ENCODE measurements at places on chromosomes 13 and 19.

GRCh38 chr13:36819739-36820090, 693 bp downstream of the RFXAP start:
- peak; percentile 1 for DNase-seq

DNA sequence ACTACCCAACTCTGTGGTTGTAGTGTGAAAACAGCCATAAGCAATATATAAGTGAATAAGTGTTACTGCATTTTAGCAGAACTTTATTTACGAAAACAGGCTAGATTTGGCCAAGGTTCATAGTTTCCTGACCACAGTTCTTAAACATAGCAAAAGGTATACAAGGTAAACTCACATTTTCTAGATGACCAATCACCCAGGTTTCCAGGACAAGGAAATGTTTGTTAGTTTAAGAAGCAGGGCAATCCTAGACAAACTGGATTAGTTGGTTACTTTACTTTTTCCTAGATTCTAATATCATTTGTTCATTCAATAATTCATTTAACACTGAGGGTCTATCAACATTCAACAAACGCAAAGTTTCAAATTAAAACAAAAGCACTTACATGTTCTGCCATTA, 201.7 kb downstream of the SPRY2 start:
- no peak for DNase-seq

GRCh38 chr19:46357846-46358583, 11.1 kb downstream of the PPP5C start:
- DNase-seq: no peak

DNA sequence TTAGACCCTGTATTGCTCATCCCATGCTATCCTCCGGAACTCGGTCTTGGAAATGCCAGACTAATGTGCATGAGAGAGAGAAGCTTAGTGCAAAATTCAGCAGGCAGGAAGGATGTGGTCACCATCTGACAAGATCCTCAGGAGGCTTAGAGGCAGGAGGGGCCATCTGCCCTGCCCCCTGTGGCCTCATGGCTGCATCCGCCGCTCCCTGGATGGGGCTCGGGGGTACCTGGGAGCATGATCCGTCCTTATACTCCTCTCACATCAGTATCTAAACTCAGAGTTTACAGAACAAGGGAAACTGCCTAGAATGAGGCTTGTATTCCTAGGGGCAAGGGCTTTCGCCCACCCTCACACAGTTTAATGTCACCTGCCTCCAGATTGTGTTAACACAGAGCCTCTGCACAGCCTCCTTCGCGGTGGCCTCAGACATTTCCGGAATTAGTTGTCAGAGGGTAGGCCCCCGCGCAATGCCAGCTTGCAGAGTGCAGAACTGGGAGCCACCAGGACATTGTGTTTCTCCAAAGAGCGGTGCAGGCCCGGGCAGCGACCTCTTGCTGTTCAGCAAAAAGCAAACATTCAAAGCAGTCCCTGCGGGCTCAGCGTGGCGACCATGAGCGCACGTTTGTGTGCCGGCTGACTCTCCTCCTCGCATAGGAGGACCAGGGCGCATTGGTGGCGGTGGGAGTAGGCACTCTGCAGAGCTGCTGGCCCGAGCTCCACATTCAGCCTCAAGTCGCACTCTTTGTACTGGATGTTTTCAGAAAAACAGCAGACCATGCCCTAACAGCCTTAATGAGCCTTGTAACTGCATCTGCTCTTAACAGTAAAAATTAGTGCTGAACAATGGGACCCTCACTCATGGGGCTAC, 39.1 kb downstream of the GPR12 start:
- DNase-seq: peak; percentile 10

DNA sequence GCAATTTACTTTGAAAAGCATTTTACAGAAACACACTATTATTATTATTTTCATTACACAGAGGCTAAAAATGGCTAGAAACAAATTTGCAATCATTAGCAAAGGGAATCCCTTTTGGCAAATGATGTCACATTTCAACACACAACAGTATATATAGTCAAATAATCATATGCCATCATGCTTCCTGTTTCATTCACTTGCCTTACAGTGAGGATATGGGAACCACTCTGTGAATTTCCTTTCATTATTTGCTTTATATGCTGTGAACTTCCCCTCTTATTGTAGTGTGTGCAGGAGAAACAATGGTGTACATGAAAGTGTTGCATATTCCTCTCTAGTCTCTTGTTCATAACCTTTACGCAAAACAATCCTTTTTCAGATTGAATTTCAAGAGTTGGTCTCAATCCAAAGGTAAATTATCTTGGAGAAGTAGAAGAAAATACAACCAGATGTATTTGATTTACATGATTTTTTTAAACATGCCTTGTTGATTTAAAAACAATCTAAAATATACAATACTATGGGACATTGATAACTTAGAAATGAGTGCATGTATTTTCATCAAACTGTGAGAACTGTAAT, 657.3 kb downstream of the EFNB2 start:
- no peak for DNase-seq

GRCh38 chr13:110551284-110551683, 10.2 kb downstream of the RAB20 start:
- no peak for DNase-seq

DNA sequence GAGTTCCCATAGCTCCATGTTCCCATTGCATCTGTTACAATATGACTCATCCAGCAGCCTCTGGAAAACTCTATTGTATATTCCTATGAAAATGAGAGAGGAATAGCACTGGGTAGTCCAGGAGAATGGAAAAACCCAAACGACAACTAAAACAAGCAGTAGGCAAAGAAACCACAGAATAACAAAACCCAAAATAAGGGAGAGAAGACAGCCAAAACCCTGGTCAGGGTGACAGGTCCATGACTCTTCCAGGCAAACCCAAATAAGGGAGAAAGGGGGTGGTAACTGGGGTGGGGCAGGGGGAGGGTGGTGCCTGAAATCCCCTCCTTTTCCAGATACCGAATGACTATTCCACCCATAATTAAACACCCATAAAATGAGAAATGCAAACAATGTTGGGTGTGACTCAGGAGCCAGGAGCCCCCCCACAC, 4.0 kb upstream of the ZNF8 start:
- DNase-seq: no peak

DNA sequence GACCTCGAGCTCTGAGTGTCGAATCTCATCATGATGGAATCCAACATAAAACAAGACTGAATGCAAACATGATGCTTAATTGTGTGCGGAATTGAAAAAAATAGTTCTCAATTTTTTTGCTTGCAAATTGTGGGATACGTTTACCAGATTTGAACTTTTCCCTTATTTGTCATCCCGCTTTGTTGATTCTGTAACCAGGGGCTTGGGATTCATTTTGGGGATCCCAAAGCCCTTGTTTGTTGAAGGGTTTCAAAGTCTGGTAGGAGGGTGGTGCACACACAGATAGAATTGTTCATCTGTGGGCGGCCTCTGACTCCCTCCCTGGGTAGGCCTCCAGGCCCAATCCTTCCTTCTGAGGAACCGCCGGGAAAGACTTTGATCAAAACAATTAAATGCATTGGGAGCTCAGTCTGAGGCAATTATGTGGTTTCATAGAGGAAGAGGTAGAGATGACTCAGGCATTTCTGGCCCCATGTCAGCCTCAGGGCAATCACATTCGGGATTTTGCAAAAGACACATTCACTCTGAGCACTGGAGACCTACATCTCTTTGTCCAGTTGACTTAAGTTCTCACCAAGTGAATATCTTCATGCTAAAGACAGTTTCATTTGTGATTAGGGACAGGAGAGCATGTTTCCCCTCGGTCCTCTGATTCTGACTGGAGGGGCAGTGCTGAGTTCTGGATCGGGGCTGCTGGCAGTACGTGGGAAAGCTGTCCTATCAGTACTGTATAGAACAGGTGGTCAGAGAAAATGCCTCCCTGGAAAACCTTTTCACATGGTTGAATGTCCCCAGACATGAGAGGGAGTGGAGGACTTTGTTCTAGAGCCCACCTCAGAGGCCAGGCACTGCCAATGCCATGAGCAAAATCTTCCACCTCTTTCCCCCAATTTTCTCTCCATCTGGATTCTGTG, 27.8 kb upstream of the IGFL4 start:
- no peak for DNase-seq
